ENCODE measurements at places on chromosomes 1 and 21. TPM values are rescaled to one million over a fixed set of nuclear protein-coding genes. Genes with fewer than 3 reads are reported as not detected.

DNA sequence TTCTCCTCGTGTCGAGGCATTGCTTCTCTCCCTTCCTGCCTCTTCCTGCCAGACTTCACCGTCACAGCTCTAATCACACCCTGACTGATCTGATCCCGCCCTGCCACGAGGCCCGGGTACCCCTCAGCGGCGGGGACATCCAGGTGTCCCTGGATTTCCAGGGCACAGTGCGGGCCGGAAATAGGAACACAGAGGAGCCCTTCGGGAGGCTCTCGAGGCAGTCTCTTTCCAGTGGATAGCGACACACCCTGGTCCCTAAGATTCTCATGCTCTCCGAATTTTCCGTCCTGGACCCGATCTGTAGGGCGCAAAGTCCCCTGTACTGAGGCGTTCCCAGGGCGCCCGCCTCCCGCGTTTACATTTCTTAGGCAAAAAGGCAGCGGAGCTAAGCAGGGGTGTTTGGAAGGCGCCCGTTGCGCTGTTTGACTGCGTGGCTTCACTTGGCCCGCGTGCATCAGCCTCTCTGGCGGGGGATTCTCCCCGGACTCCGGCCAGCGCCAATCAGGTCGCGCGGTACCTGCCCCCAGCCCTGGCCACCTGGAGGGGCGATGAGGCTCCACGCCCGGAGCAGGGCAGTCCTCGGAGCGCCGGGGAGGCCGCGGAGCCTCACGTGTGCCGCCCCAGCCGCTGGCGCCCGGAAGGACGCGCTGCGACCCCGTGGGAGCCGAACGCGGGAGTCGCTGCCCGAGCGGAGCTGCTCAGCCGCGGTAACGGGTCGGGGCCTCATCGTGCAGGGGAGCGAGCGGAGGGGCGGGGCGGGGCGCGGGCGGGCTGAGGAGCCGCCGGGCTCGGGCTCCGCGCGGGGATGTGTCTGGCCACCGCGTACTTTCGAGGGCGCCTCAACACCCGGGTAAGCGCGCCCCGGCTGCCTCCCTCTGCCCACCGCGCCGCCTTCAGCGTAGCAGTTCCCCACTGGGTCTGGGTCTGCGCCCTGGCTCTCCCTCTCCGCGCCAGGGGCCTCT, at the start of gene FAM163A:
TSS of gene FAM163A (plus strand) at position 575 of the 962 bp plus-strand sequence. CDS start 69,807 bp downstream, outside the sequence.
- DNase-seq = peak; percentile 64
- no peaks in the 10 kb centered on the region for H3K36me3 ChIP-seq
- H3K4me3 ChIP-seq = peak within 1 kb of the TSS; percentile 55
- no peaks in the 10 kb centered on the region for H3K4me1 ChIP-seq
- H3K27ac ChIP-seq = no peak within 1 kb of the TSS
- peaks cover 44% of the 10 kb centered on the region for H3K27me3 ChIP-seq

GRCh38 chr21:14583629-14584255, 37.6 kb upstream of the SAMSN1 start:
- no peaks in the 10 kb centered on the region for H3K27me3 ChIP-seq
- H3K4me3 ChIP-seq = no peak overlapping the region
- no peaks in the 10 kb centered on the region for H3K4me1 ChIP-seq

- no peak overlapping the region for H3K27ac ChIP-seq
- no peaks in the 10 kb centered on the region for H3K27me3 ChIP-seq
- peaks cover 5% of the 10 kb centered on the region for H3K4me1 ChIP-seq
- DNase-seq = no peak
- H3K36me3 ChIP-seq = peaks cover 6% of the 10 kb centered on the region
- H3K4me3 ChIP-seq = no peak overlapping the region
These were observed 179.2 kb downstream of the GIPC2 start for GRCh38 chr1:78224861-78225552.

DNA sequence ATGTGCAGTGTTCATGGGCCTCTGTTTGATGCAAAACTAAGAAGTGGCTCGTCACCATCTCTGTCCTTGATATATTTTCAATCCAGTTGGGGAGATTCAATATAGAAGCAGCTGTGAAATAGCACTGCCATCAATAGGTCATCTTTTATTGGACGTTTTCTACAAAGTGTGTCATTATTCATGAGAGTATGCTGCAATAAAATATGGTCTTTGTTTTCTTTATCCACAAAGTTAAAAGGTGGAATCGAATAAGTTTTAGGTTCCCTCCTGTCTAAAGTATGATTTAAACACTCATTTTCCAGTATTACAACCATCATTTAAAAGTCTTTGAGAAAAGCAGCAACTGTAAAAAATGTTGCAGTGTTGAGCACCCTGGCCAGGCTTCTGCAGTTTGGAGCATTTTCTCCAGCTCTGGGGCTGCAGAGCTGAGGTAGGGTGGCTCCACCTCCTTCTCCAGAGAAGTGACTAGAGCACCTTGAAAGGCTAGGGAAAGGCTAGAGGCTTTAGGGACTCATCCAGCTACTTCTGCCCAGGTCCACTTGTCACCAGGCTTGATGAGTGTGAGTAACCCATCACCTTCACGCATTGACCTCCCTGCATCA, 56.5 kb upstream of the DNAH14 start:
- no peaks in the 10 kb centered on the region for H3K36me3 ChIP-seq
- peaks cover 7% of the 10 kb centered on the region for H3K4me1 ChIP-seq
- H3K4me3 ChIP-seq = no peak overlapping the region
- H3K27me3 ChIP-seq = no peaks in the 10 kb centered on the region
- H3K27ac ChIP-seq = no peak overlapping the region

DNA sequence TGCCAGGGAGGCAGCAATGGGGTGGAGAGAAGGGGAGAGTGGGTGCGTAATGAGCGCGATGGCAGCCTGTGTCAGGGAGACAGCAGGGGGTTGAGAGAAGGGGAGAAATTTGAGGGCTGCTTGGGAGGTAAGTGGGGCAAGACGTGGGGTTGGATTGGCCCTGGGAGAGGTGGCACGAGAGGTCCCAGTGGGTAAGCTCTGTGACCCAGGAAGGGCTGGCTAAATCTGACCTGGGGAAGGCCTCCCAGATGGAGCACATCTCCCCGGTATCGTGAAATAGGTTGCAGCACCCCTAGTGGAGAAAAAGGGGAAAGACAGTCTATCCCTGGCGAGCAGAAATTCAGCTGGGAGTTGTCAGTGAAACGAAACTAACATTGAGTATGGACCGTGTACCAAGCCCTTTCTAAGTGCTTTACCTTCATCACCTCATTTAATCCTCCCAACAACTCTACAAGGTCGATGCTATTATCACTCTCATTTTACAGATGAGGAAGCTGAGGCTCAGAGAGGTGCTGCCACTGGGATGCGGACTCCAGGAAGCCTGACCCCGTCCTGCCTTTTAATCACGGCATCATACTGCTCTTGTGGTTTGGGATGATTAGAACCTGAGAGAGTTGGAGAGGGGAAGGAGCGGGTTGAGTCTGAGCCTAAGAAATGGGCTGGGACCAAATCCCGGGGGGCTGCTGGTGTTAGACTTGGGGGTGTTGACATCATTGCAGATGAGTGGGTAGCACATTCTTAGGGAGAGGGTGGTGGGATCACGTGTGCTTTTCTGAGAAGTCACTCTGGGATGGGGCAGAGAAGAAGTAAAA, 56.6 kb upstream of the RPL11 start:
- H3K4me1 ChIP-seq = no peaks in the 10 kb centered on the region
- no peak overlapping the region for H3K27ac ChIP-seq
- DNase-seq = peak; percentile 72
- H3K36me3 ChIP-seq = no peaks in the 10 kb centered on the region
- H3K27me3 ChIP-seq = no peaks in the 10 kb centered on the region
- no peak overlapping the region for H3K4me3 ChIP-seq

DNA sequence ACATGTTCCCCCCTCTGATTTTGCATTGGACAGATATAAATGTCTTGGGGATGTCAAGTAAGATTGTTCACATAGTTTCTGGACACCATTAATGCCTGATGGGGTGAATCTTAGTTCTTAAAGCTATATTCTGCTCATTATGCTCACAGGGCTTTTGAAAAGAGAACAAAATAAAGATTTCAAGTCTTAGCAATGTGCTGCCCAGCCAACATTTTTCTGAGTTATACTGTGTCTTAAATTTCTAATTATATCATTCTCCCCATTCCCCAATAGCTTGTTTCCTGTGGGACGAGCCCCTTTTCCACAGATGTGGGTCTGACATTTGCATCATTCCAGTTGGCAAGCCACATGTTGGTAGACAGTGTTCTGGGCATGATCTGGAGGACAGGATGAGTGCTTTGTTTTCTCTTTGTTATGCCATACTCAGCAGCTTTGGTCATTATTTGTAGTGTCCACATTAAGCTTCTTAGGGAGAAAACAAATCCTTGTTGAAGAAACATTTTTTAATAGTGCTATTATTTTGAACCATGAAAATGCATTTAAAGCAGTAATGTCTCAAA, 32.8 kb downstream of the MTARC1 start:
- no peak overlapping the region for H3K4me3 ChIP-seq
- DNase-seq = no peak
- no peak overlapping the region for H3K27ac ChIP-seq
- peaks cover 39% of the 10 kb centered on the region for H3K36me3 ChIP-seq

- peaks cover 20% of the 10 kb centered on the region for H3K36me3 ChIP-seq
- DNase-seq = no peak
- H3K27me3 ChIP-seq = no peaks in the 10 kb centered on the region
- H3K4me3 ChIP-seq = no peak overlapping the region
- no peaks in the 10 kb centered on the region for H3K4me1 ChIP-seq
These were observed 34.0 kb upstream of the ADGRL4 start for GRCh38 chr1:79040424-79041082.

DNA sequence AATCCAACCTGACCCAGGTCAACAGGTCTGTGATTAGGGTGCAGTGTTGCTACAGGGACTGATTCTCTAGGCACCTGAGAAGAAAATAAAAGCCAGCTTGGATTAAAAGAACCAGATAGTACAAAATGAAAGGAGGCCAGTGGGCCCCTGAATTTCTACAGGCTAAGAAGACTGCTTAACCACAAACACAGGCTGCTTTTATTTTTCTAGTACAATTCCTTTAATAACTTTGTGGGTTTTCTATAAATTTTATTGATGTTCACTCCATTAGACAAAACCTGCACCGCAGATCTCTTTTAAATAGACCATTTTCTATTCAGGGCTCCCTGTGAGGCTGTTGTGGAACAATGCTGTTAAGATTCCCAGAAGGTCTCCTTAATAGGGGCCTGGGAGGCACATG, 9.7 kb upstream of the PRMT2 start:
- no peaks in the 10 kb centered on the region for H3K27me3 ChIP-seq
- H3K4me1 ChIP-seq = no peaks in the 10 kb centered on the region
- H3K27ac ChIP-seq = no peak overlapping the region
- peaks cover 11% of the 10 kb centered on the region for H3K36me3 ChIP-seq

DNA sequence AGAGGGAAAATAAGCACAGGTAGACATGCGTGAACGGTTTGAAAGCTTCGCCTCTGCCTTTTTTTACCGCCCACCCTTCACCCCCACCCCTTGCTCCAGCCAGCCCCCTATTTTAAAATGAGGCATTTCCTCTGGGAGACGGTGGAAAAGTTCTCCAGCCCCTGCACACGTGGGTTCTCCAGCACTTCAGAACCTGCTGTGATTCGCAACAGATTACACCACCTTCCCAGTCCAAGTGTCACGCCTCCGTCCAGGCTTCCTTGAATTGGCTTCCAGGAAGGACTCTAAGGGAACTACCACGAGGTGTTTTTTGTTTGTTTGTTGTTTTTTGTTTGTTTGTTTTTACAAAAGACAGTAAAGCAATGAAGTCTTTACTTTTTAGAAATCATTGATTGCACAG, 2.6 kb downstream of the LRRC7 start:
- H3K36me3 ChIP-seq = no peaks in the 10 kb centered on the region
- peaks cover 22% of the 10 kb centered on the region for H3K27me3 ChIP-seq
- peak; percentile 30 for DNase-seq
- H3K4me1 ChIP-seq = no peaks in the 10 kb centered on the region
- H3K27ac ChIP-seq = no peak overlapping the region

DNA sequence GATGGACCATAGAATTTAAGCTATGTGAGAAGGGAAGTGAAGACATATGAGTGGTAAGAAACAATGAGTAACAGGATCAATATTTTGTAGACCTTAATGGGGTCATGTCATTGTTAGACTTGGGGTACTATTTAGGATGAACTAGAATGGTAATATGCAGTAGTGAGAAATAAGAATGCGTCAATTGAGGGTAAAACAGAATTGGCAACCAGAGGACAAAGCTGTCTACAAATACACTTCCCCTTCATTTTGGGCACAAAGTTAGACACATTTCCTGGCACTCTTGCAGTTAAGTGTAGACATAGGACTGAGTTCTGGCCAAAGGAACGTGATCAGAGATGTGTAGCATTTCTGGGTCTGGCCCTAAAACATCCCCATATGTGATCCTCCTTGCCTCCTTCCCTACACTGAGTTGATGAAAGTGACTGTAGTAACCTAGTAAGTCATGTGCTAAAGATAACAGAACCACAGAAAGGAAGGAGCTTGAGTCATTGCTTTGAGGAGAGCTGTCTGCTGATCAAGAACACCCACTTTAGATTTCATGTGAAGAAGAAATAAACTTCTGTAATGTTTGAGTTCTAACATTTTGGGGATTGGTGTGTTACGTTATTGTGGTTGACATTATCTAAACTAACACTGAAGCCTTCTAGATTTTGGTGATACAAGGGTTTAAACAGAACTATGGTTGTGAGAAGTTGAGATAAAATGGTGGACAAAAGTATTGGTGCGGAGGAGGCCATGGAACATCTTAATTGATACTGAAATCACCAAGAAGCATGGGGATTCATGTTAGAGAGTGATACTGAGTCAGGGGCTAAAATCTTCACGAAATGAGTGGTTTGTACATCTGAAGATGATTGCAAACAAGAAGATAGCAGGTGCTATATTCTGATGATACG, 41.7 kb downstream of the CD55 start:
- no peak overlapping the region for H3K4me3 ChIP-seq
- no peaks in the 10 kb centered on the region for H3K4me1 ChIP-seq
- no peaks in the 10 kb centered on the region for H3K27me3 ChIP-seq

DNA sequence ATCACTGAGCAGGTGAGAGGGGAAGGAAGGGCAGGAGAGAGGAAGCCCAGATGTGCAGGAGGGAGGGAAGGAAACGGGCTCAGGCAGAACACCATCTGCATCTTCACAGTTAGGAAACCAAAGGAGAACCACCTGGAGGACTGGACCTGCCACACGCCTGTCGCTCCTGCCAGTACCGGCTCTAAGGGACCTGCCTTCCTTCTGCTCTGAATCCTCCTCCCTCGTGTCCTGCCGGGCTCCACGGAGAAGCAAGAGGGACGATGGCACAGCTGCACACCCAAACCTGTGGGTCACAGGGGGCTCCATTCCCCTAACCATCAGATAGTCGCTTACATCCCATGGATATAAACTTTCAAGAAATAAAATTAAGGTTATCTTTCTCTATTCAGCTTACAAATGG, 56.1 kb downstream of the TOR1AIP2 start:
- no peaks in the 10 kb centered on the region for H3K27me3 ChIP-seq
- H3K4me3 ChIP-seq = no peak overlapping the region
- H3K4me1 ChIP-seq = no peaks in the 10 kb centered on the region
- DNase-seq = peak; percentile 11
- no peaks in the 10 kb centered on the region for H3K36me3 ChIP-seq

RC3H1 gene
- total RNA-seq = 36.1 TPM

SCNM1 gene
- total RNA-seq = 54.1 TPM

TEDDM1 gene
- total RNA-seq = not detected

BRDT gene
- total RNA-seq = 0.15 TPM

RPL5 gene
- 1,586 TPM for total RNA-seq

TTC34 gene
- 1.0 TPM for total RNA-seq

PTPN22 gene
- not detected for total RNA-seq

CFAP107 gene
- not detected for total RNA-seq

LCK gene
- 37.0 TPM for total RNA-seq

SEMA6C gene
- 12.3 TPM for total RNA-seq

TDRD10 gene
- total RNA-seq = 0.31 TPM

COL24A1 gene
- 0.35 TPM for total RNA-seq

LAMTOR2 gene
- total RNA-seq = 55.0 TPM
